ENCODE measurements at places on chromosomes 4 and X.

GRCh38 chrX:31212856-31213748 lies 141.3 kb upstream of the FTHL17 start:
- DNase-seq, result no peak

DNA sequence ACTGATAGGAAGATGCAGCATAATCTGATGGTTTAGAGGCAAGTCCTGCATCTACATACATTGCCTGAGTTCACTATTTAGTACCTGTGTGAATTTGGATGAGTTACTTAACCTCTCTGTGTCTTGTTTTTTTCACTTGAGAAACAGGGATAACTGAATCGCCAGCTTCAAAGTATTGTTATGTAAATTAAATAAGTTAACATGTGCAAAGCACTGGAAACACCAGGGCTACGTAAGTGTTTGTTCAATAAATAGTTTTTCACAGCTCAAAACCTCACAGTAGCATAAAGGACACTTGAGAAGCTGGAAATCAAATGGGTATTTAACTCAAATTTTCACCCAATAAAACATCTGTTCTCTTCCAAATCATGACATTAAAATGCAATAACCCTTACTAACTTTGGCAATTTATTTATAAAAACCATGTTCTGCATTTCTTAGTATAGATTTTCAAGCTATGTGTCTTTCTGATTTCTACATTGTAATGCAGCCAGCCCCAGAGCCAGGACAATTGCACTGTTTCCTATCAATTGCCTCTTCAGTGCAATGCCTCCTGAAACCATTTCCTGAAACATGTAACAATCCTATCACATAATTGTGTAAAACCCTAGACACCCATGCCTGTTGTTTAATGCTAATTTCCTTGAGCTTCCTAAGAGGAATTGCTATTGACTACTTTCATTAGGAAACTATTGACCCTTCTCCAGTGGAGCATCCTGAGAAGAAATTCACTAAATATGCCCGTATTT lies 177.1 kb downstream of the UNC5C start:
- no peak for DNase-seq

DNA sequence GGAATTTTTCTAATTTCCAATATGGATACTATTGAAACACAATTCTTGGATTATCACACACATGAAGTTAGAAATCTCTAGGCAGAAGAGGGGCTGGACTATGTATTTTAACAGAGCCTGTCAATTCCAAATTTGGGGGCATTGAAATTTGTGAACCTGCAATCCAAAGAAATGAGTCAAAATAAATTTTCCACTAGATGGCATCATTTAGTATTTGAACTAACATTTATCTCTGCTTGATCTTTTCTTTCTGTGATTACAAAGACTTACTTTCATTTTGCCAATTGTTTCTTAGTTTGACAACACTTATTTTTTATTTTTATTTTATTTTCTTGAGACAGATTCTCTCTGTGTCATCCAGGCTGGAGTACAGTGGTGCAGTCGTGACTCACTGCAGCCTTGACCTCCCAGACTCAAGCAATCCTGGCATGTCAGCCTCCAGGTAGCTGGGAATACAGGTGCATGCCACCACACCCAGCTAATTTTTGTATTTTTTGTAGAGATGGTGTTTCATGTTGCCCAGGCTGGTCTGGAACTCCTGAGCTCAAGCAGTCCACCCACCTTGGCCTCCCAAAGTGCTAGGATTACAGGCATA lies 2.7 kb upstream of the PYURF start:
- no peak for DNase-seq

DNA sequence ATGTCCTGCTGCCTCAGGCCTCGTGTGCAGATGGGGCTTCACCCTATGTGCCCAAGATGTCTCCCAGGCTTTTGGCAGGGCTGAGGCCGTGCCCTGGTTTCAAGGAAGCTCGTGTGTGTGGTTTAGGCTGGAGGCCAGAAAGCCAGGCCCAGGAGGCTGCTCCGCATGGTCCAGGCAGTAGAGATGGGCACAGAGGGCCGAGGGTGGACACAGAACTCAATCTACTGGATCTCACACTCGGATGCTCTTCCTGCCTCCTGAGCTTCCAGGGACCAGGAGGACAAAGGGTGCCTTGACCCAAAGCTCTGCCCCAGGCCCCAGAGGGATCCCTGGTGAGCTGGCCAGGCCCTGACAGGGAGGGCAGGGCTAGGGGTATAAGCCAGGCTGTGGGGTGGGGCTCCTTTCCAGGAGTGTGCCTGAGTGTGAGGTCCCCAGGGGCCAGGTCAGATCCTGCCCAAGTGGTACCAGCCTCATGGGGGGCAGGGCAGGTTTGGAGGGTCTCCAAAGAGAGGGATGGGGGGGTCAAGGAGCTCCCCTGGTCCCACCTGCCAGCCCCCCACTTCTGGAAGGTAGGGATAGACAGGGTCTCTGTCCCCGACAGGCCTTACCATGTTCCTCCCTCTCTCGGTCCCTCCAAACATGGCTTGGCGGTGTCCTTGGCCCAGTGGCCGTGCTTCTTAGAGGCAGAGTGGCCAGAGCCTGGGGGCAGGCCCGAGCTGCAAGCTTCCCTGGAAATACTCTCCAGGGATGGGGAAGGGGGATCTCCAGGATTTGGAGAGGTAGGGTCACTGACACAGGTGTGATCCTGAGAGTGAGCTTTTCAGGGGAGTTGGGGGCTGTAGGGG lies 23.8 kb downstream of the HTRA3 start:
- no peak for DNase-seq

DNA sequence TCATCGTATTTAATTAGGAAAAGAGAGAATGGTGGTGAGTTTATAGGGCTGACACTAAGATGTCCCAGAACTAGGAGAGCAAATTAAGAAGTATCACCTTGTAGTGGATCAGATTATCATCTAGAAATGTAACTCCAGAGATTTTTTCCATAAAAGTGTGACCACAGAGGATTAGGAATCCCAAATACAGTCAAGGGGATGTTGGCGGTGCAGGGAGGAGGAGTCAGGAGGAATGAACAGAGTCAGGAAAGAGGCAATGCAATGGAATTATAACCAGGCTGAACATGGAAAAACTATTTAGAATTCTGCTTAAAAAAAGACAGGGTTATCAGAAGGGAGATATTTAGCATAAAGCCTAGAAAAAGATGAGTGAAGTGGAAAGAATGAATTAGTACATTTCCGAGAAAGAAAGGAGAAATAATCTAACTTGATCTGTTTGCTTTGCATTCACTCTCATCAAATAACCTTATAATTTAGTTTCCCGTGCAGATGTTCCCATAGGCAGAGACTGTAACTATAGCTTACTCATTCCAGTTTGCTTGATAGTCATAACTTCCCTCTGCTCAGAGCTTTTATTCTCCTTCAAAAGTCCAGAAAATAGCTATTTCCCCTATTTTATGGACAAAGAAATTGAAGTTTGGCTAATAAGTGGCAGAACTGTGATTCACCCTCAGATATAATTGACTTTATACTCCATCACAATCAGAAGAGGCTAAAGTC lies 56.4 kb downstream of the SCFD2 start:
- DNase-seq, result no peak

GRCh38 chr4:188911707-188912106 lies 772.5 kb downstream of the TRIML1 start:
- no peak for DNase-seq

DNA sequence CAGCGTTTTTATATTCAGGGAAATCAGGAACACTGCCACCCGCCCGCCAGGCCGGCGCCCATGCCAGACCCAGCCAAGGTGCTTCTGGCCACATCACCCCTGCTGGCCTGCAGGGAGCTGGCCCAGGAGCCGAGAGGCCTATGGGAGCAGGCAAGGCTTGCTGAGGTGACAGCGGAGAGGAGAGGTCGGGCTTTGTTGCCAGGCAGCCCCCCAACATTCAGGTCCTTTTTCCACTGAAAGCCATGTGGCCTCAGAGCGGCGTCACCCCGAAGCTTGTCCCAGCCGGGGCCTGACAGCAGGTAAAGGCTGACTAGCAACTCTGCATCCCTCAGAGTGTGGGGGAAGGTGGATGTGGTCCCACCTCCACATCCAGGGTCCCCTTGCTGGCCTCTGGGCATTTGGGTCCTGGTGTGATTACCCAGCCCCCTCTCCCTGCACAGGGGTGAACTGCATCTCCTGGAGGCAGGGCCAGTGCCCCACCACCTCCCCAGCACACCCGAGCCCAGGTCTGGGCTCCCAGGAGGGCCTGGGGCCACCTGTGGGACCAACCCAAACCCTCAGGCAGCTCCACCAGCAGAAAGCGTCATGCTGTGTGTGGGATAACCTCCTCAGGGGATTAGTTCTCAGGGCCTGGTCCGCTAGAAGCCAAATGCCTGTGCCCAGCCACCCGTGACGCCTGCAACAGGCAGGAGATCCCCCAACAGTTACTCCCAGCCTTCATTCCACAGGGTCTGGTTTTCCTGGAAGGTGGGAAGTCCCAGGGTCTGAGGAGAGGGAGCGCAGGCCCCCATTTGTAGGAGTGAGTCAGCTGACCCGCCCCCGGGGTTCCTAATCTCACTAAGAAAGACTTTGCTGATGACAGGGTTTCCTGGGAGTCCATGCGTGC lies at the start of gene PDE6B:
TSS of gene PDE6B (plus strand) at position 869 of the 886 bp plus-strand sequence. CDS start 54 bp downstream, outside the sequence.
- no peak for DNase-seq

DNA sequence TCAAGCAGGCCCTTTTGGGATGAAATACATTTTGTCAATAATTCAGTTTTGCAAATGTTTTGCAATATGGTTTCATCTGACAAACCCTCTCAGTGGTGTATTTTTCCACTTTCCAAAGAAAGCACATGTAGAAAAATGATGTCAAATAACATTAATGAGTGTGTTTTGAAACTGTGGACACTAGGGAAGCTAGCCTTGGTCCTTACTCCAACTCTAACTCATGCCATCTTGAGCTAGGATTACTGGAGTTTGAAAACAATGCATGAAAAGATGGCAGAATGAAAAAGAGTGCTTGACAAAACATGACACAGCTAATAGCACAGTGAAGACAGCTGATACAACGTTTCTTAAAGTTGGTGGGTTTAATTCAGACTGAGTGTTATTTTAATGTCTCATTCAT lies 41.4 kb downstream of the HAND2 start:
- DNase-seq, result no peak

- DNase-seq, result no peak
Measured at GRCh38 chr4:138646383-138646782, 369.2 kb upstream of the NOCT start.

DNA sequence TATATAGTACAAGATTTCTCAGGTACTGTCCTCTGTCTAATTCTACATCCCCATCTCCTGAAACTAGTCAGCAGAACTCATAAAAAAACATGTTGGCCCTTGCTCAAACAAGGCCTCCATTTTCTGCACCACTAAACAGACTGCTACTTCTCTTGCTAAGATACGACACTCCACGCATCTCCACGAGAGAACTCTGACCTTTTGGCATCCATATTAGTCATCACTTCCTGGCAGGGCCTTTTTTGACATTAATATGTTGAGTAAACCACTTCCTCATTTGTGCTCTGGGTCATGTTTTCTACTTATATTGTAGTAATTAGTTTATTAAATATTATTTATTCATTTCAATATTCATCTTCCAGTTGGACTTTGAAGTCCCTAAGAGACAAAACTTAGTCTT lies 65.6 kb downstream of the DCAF8L1 start:
- no peak for DNase-seq

DNA sequence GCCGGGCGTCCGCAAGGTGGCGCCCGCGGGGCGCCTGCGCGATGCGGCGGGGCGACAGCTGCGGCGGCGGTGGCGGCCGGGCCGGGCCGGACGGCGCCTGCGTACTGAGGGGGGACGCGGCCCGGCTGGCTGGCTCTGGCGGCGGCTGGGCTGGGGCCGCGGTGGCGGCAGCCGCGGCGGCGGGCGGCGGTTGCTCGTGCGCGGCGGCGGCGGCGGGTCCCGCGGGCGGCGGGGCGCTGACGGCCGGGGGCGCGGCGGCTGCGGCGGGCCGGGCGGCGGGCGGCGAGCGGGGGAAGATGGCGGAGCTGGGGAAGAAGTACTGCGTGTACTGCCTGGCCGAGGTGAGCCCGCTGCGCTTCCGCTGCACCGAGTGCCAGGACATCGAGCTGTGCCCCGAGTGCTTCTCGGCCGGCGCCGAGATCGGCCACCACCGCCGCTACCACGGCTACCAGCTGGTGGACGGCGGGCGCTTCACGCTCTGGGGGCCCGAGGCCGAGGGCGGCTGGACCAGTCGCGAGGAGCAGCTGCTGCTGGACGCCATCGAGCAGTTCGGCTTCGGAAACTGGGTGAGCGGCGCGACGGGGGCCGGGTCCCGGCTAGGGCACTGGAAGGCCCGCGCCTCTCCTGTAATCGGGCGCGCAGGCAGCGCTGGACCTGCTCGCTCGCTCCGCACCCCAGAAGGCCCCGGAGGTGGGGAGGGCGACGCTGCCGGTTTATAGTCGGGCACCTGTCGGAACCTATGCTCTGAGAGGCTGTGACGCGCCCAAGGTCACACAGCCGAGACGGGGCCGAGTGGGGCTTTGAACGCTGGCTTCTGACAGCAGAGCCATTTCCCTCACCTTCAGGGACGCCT lies at the start of gene TADA2B:
TSS of gene TADA2B (plus strand) at position 89 of the 853 bp plus-strand sequence. CDS start at position 297, 208 bp downstream.
- DNase-seq, result peak; percentile 35

GRCh38 chr4:1759818-1760223 lies 33.3 kb upstream of the FGFR3 start:
- no peak for DNase-seq

- DNase-seq, result no peak
Measured at GRCh38 chrX:124827258-124827845, 481.0 kb downstream of the SH2D1A start.

- no peak for DNase-seq
Measured at GRCh38 chr4:151917145-151917734, 156.4 kb upstream of the GATB start.

- DNase-seq, result no peak
Measured at GRCh38 chrX:39613997-39614679, 483.6 kb downstream of the BCOR start.

- no peak for DNase-seq
Measured at GRCh38 chr4:2044542-2045517, 14.3 kb upstream of the NAT8L start.

DNA sequence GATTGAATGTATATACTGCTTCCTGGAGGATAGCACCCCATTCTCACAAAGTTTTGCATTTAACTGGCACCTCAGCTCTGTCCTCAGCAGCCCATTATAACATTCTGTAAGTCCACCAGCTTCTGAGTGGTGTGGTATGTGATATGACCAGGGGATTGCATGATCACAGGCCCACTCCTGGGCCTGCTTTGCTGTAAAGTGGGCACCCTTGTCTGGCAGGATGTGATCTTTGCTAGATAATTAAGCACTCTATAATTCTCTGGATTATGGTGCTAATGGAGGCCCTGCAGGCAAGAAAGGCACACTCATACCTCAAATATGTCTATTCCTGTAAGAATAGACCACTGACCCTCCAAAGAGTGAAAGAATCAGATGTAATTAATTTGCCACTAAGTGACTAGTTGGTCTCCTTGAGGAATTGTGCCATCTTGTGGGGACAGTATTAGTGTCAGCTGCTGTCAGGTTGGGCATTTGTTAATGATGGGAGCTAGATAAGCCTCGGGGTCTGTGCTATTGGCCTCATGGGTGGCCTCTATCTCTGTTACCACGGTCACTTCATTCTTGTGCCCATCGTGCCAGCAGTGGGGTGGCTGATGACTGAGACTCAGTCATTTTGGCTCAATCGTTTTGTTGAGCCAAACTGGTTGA lies 2.2 kb upstream of the CFI start:
- DNase-seq, result no peak

GRCh38 chrX:43277879-43278278 lies 378.2 kb upstream of the MAOA start:
- no peak for DNase-seq

Measured in hypothalamus (tissue), 51 donors.